Astrocyte (in vitro differentiated cells and primary cell): ENCODE measurements at places on chromosomes 3 and 15.
A peak's percentile ranks its signal among the peaks of the same experiment; 100 is the strongest.

DNA sequence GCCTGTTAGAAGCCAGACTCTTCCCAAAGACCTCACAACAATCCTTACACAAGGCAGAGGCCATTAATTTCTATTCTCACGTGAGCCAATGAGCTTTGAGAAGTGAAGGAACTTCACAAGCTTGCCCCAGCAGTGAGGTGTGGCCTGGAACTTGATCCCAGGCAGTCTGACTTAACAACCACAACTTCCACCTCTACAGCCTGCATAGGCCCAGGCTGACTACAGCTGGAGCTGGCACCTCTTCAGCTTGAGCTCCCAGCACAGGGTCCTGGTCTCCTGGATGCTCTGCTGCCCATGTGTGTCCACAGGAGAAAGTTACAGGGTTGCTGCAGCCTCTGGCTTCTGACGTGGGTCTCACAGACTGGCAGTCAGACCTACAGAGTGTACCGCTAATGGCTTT lies 111.0 kb downstream of the ERC2 start:
- H3K36me3 ChIP-seq, result no peaks in the 10 kb centered on the region
- no peak overlapping the region for H3K27ac ChIP-seq
- H3K4me1 ChIP-seq, result no peaks in the 10 kb centered on the region
- DNase-seq, result peak; percentile 4

GRCh38 chr3:45191924-45192417 lies 34.1 kb downstream of the TMEM158 start:
- no peak for DNase-seq
- H3K27ac ChIP-seq, result no peak overlapping the region
- H3K4me3 ChIP-seq, result no peak overlapping the region
- no peaks in the 10 kb centered on the region for H3K36me3 ChIP-seq
- no peaks in the 10 kb centered on the region for H3K27me3 ChIP-seq

- H3K4me1 ChIP-seq, result no peaks in the 10 kb centered on the region
- no peak overlapping the region for H3K4me3 ChIP-seq
- no peak for DNase-seq
- H3K27me3 ChIP-seq, result no peaks in the 10 kb centered on the region
Measured at GRCh38 chr3:55441499-55441898, 45.6 kb downstream of the WNT5A start.

DNA sequence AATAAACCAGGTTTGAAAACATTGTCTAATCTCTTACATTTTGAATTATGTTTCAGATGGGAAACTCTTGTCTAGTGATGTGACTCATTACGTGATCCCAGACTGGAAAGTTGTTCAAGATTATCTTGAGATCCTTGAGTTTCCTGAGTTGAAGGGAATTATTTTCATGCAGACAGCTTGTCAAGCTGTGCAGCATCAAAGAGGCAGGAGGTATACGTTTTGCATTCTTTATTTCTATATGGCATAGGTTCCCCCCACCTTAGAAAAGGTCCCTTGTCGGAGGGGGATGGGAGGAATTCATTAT lies 1.5 kb downstream of the DIS3L start:
- no peaks in the 10 kb centered on the region for H3K27me3 ChIP-seq
- H3K27ac ChIP-seq, result peak overlapping the region; percentile 35
- H3K4me1 ChIP-seq, result peaks cover 21% of the 10 kb centered on the region
- H3K4me3 ChIP-seq, result peak overlapping the region; percentile 65
- DNase-seq, result peak; percentile 40

DNA sequence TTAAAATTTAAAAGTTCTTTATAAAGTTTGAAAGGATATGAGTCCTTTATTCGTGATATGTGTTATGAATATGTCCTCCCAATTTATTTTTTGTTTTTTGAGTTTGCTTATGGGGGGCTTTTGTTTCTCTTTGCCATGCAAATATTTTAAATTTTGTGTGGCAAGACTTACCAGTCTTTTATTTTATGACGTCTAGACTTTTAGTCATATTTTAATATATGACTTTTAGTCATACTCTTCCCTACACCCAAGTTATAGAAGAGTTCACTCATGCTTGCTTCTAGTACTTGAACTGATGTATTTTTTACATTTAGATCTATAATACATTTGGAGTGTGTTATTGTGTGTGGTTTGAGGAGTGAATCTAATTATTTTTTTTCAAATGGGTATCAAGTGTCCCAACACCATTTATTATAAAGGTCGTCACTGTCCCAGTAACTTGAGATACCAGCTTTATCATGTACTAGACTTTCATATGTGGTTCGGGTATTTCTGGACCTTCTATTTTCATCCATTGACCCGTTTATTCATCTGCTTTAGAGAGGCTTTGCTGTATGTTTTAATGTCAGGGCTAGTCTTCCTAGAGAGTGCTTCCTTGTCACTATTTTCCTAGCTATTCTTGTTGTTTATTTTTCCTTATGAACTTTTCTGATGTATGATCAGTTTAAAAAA lies 755 bp downstream of the PARP15 start:
- H3K36me3 ChIP-seq, result no peaks in the 10 kb centered on the region
- DNase-seq, result no peak
- H3K27ac ChIP-seq, result no peak overlapping the region
- H3K4me1 ChIP-seq, result peaks cover 6% of the 10 kb centered on the region
- H3K27me3 ChIP-seq, result no peaks in the 10 kb centered on the region
- H3K4me3 ChIP-seq, result peak overlapping the region; percentile 49

DNA sequence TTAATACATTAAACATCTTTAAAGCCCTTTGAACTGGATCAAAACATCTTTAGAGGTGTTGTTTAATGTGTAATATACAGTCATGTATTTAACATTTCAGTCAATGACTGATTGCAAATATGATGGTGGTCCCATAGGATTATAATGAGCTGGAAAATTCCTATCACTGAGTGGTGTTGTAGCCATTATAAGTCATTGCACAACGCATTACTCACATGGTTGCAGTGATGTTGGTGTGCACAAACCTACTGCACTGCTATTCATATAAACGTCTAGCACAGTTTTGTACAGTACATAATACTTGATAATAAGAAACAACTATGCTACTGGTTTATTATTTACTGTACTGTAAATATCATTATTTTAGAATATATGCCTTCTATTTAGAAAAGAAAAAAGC lies 75.6 kb downstream of the DTWD1 start:
- H3K27me3 ChIP-seq, result no peaks in the 10 kb centered on the region
- no peak for DNase-seq
- H3K36me3 ChIP-seq, result no peaks in the 10 kb centered on the region
- no peak overlapping the region for H3K4me3 ChIP-seq

DNA sequence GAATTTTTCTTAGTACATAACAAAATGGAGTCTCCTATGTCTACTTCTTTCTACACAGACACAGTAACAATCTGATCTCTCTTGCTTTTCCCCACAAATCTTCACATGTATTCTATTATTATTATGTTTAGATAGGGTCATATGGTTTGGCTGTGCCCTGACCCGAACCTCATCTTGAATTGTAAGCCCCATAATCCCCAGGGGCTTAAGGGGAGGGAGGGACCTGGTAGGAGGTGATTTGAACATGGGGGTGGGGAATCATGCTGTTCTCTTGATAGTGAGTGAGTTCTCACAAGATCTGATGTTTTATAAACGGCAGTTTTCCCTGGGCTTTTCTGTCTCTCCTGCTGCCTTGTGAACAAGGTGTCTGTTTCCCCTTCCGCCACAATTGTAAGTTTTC lies 86.7 kb upstream of the SELENOK start:
- H3K36me3 ChIP-seq, result no peaks in the 10 kb centered on the region
- no peak for DNase-seq
- peaks cover 2% of the 10 kb centered on the region for H3K27me3 ChIP-seq
- H3K4me1 ChIP-seq, result no peaks in the 10 kb centered on the region
- no peak overlapping the region for H3K27ac ChIP-seq

DNA sequence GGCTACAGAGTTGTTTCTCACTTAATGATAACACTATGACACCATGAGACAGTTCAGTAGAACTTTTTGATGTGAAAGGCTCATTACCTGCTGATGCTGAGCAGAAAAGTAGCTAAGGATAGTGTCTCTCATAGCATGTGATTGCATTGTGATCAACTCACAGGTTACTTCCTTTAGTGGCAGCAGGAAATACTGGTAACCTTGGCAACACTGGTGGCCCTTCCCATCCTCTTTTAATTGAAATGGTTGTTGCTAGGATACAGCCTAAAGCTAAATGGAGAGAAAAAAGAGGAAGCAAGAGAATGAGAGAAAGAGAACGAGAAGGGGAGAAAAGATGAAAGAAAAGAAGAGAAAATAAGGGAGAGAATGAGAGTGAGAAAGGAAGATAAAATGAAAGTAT lies 204.7 kb upstream of the GAP43 start:
- H3K36me3 ChIP-seq, result no peaks in the 10 kb centered on the region
- H3K27me3 ChIP-seq, result no peaks in the 10 kb centered on the region
- no peak overlapping the region for H3K27ac ChIP-seq
- H3K4me1 ChIP-seq, result no peaks in the 10 kb centered on the region
- DNase-seq, result no peak
- no peak overlapping the region for H3K4me3 ChIP-seq

GRCh38 chr15:85361323-85361722 lies 19.1 kb upstream of the AKAP13 start:
- no peak for DNase-seq
- H3K36me3 ChIP-seq, result no peaks in the 10 kb centered on the region
- no peak overlapping the region for H3K4me3 ChIP-seq
- H3K4me1 ChIP-seq, result no peaks in the 10 kb centered on the region
- H3K27me3 ChIP-seq, result no peaks in the 10 kb centered on the region

GRCh38 chr3:97996988-97997387 lies 24.8 kb upstream of the RIOX2 start:
- no peak overlapping the region for H3K27ac ChIP-seq
- no peaks in the 10 kb centered on the region for H3K36me3 ChIP-seq
- no peak for DNase-seq
- H3K27me3 ChIP-seq, result peaks cover 2% of the 10 kb centered on the region
- no peak overlapping the region for H3K4me3 ChIP-seq

DNA sequence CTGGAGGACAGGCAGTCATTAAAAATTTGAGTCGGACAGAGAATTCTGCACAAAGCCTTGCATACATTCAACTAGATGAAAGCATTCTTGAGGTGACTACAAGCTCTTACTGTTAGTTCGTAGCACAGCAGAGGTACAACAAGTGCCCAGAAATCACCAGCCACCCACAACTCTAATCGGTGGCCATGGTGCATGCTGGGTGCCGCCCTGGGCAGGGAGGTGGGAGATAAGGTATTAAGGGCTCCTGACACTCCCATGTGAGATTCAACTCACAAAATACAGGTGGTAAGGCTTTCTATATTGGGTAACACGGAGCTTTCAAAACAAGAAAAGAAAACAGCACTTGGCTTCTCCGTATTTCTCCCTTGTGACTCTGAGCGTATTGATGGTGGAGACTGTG lies 66.0 kb downstream of the MEIS2 start:
- H3K4me3 ChIP-seq, result no peak overlapping the region
- H3K36me3 ChIP-seq, result peaks cover 16% of the 10 kb centered on the region
- no peak overlapping the region for H3K27ac ChIP-seq
- no peaks in the 10 kb centered on the region for H3K27me3 ChIP-seq

GRCh38 chr3:187900993-187901755 lies 155.9 kb upstream of the BCL6 start:
- no peak for DNase-seq
- no peak overlapping the region for H3K4me3 ChIP-seq
- no peaks in the 10 kb centered on the region for H3K4me1 ChIP-seq
- no peaks in the 10 kb centered on the region for H3K36me3 ChIP-seq
